ENCODE measurements at places on chromosomes 5 and 9.

GRCh38 chr9:28190981-28191380, 617.7 kb upstream of the C9orf72 start:
- no peak for DNase-seq

GRCh38 chr5:93675460-93676450, 65.6 kb downstream of the POU5F2 start:
- DNase-seq: no peak

- no peak for DNase-seq
Observed at GRCh38 chr5:1797103-1797800, 2.4 kb downstream of the MRPL36 start.

- no peak for DNase-seq
Observed at GRCh38 chr5:169723103-169723831, 86.2 kb downstream of the DOCK2 start.

DNA sequence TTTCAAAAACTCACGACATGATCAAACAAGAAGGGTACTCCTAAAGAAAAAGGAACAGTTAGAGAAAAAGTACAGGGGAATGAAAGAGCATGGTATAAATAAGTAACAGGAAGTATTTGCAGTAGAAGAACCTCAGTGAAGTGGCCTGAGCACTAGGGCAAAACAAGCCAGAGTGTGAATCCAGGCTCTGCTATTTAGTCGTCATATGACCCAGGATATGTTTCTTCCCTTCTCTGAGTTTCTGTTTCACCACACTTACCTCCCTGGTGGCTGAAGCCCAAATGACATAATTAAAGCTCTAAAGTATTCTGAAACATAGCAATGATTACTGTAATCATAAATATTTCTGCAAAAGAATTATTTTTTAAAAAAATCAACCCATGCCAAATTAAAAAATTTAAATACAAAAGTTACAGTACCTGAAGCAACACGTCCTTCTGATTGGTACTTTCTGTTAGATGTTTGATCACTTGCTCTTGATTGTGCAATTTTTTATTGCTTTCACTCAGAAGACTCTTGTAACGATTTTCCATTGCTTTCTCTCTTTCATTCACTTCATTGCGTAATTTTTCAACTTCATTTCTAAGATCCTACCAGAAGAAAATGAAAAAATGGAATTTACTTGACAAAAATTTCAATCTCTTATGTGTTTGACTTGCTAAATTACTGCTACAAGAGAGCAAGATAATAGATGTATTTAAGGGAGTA, 88.9 kb downstream of the CDK5RAP2 start:
- DNase-seq: no peak

- no peak for DNase-seq
Observed at GRCh38 chr5:143359869-143360268, 43.6 kb downstream of the NR3C1 start.

- no peak for DNase-seq
Observed at GRCh38 chr5:138282920-138283742, 8.7 kb upstream of the GFRA3 start.

- no peak for DNase-seq
Observed at GRCh38 chr5:141949511-141949910, 8.5 kb downstream of the PCDH12 start.

GRCh38 chr5:143707806-143708205, 104.2 kb upstream of the HMHB1 start:
- DNase-seq: no peak

DNA sequence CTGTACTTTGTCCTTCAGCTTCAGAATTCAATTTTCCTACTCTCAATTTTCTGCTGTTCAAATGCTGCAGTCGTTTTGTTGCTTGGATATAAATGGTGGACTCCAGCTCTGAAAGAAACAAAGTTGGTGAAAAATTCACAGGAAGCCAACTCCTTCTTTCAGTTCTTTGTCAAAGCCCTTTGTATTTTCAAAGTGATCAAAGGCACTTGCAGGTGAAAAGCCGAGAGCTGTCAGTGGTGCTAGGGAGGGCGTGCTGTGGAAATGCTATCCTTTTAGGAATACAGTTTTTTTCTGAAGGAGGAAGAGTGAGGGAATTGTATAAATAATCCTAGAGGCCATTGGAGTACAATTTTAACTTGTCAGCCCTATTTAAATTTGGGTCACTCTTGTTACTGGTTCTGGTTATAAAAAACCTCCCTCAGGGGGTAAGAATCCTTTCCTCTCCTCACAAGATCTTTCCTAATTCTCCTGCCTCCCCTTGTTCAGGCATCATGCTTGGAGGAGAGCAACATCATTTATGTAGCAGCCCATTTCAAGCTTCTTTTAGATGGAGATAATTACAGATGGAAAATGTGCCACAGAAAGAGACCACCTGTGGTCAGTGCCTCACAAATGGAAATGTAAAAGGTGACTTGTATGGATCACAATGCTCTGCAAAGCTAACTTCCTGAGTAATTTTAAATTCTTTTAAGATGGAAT, 62.5 kb upstream of the GHR start:
- no peak for DNase-seq

- DNase-seq: no peak
Observed at GRCh38 chr9:84303061-84303460, 37.5 kb downstream of the SLC28A3 start.

GRCh38 chr5:37825334-37825915, 14.4 kb downstream of the GDNF start:
- no peak for DNase-seq

DNA sequence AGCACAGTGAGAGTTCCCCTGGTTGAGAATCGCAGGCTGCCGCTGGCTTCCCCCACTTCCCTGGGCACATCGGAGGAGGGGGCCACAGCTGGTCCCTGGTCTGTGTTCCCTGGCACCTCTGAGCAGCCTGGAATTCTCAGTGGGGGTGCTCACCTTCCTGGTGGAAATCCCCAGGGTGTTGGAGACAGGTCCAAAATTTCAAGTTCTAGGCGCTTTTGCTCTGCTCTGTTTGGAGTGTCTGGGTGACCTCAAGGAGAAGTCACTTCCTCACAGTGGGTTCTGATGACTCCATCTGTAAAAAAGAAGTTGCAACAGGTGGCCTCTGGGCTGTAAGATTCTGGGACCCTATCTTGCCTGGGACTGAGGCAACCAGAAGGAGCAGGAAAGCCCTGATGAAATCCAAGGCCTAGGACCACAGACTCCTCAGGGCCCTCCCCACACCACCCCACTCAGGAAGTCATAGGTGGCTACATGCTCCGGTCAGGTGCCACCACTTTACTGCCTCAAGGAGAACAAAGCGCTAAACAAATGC, at the start of gene TRAF1:
TSS of gene TRAF1 (minus strand) at position 400 of the 532 bp plus-strand sequence. CDS start 721 bp downstream, outside the sequence.
- DNase-seq: no peak

DNA sequence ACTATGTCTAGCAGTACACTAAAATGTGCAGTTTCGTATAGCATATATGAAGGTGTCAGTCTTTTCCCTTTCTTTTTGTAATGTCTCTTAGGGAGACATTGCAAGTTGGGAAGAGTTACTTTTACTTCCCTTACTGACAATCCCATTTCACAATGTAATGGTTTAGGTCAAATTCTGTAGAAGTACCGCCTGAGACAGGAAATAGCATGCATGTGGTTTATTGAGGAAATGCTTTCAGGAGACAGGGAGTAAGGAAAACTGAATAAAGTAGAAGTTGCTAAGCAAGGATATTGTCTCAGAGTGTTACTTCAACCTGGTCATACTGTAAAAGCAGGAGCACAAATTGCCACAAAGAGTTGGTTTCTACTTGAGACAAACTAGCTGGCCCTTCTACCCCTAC, 32.1 kb upstream of the MSANTD3 start:
- no peak for DNase-seq

DNA sequence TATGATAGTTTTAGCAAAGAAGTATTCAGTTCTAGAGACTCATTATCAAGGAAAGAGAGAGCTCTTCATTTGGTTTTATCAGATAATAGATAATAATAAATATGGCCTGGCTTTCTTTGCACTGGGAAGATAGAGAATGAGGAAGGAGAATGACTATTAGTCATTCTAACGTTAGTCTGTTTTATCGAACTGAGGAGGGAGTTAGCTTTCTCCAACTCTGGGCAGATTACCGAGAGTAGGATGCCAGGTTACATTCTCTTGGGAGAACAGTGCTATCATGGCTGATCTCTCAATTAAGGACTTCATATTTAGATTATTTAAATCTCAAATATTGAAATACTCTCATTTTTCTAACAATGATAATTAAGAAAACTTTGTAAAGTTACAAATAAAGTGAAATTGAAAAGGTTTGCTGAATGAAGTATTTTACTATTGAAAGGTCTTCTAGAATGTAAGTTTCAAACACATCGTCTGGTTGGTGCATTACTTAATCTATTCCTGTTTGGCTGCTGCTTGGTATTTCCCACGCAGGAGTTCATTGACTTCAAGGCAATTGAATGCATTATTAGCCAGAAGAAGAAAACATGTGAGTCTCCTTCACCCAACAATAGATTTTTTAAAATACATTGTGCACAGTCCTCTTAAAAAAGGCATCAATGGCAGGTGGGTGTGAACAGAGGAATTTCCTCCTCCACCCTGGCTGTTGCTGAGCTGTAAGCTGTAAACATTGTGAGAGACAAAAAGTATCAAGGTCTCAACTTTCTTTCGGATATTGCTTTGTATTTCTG, 140.8 kb downstream of the C9orf152 start:
- no peak for DNase-seq

GRCh38 chr5:101080462-101081240, 177.6 kb upstream of the ST8SIA4 start:
- no peak for DNase-seq
